ENCODE measurements at places on chromosomes 2 and 18.

DNA sequence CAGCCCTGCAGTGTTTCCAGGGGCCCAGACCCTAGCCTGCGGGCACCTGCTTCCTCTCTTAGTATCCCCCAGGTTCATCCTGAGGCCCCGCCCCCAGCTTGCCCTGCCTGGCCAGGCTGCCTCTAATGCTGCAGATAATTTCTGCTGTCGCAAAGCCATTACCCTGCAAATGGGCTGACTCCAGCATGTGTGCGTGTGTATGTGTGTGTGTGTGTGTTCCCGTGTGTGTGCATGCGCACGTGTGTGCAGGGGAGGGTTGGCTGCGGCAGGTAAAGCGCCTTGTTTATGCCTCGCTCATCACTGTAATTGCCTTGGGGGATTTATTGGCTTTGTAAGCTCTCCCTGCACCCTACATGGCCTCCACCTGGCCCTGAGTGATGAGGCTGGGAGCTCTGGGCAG lies 7.6 kb upstream of the PRSS56 start:
- DNase-seq: peak; percentile 65

- DNase-seq: no peak
Measured at GRCh38 chr2:96594691-96595152, 43.4 kb downstream of the KANSL3 start.

- DNase-seq: no peak
Measured at GRCh38 chr2:9721344-9721743, 90.5 kb upstream of the YWHAQ start.

GRCh38 chr2:173099804-173100203 lies 24.2 kb downstream of the MAP3K20 start:
- no peak for DNase-seq

DNA sequence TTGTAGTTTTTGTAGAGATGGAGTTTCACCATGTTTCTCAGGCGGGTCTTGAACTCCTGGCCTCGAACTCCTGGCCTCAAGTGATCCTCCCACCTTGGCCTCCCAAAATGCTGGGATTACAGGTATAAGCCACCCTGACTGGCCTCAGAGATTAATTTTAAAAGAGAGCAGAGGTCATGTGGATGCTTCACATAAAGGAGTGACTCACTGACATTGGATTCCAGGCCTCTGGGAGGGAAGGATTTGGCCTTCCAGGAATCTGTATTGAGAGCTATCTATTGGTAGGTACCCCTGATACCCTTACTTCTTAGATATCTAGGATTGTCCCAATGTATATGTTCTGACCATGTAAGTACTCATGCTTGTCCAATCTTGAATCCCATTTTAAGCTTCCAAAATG lies 138.4 kb downstream of the FAM161A start:
- no peak for DNase-seq

- peak; percentile 95 for DNase-seq
Measured at GRCh38 chr18:48402953-48403352, 6.2 kb downstream of the ZBTB7C start.

DNA sequence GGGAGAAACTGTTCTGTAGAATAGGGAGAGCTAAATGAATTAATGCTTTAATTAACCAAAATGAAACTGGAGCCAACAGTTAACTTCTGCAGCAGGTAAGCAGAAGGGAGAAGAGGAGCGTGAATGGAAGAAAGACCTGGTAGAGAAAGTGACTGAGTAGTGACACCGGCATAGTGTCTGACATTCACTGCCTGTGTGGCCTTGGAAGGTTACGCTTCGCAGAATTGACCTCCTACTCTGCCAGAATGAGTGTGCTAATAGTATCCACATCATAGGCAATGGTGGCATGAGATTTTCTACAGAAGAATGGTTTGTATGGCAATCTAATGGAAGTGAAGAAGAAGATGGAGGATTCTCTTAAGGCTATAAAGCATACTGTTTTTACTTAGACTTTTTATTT lies 614.4 kb downstream of the CPS1 start:
- no peak for DNase-seq

DNA sequence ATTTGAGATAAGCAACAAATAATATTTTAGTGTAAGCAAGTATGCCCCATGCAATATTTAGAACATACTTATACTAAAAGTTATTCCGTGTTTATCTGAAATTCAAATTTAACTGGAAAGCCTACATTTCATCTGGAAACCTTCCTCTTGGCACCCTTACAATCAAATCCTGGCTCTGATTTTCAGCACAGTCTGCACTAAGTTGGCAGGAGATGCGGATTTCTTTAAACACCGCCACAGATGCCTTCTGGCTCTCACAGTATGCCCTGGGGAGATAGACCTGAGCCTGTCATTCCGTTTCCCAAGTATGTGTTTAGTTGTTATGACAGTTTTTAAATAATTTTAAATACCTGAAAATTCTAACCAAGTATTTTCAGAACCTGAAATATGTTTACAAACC lies 7.3 kb upstream of the MLPH start:
- DNase-seq: peak; percentile 57

DNA sequence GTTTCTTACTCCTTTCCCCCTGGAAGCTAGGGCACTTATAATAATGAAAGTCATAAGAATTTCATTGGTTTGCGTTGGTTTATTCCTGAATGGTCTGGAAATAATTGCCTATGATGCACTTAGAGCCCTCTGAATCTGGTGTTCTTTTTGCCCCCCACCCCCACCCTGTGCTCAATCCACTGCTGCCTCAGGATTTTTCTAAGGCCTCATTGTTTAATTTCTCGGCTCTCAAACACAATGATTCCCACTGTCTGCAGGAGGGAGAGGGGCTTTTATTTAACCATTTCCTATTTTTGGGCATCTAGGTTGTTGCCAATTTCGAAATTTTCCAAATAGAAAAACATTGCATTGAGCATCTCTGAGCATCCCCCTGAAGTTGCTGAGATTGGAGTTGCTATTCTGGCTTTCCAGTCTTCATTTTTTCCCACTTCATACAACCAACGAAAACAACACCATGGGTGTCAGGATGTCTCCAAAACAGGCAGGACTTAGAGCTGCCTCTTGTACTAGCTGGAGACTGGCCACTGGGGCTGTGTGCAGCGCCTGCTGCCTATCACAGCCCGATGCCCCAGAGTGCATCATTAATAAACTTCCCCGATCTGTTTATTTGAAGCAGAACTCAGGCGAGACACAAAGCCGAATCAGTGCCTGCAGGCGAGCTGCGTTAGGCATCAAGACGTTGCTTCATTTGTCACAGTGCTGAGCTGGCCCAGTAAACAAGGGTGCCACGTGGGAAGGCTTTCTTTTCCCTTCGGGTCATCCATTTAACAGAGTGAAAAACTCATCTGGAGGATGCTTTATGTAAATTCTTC lies 1.8 kb upstream of the PCARE start:
- no peak for DNase-seq

GRCh38 chr2:240523451-240524281 lies 34.1 kb downstream of the ANKMY1 start:
- DNase-seq: no peak

GRCh38 chr2:45263147-45263546 lies 253.9 kb upstream of the SIX2 start:
- no peak for DNase-seq

DNA sequence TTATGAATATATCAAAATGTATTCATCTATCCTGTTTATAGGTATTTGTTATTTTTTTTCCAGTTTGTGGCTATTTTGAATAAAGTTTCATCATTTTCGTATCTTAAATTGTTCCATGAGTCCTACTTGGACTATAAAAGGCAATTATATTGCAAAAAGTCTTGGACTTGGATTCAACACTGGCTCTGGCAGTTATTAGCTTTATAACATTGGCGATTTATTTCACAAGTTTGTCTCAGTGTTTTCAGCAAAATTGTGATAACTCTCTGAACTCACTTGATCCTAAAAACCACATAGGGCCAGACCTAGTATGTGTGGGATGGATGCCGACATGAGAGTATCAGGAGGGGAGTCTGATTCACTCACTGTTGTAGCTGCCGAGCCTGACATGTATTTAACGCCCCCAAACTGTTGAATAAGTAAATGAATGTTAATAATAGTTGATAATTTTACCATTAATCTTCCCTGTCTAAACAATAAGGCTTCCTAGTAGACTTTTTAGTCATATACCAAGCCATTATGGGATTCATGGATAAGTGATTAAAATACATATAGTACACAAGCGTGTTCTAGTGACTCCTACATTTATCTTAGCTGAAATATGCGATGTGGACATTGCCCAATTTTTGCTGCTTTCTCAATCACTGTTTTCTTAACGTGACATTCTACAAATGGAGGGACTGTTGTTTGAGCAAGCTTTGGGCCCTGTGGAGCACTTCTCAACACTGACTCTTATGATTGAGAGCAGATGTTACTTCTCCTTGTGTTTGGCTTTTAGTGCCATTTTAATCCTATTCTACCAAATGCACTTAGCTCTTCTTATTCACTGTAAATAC lies 907.6 kb downstream of the EPHA4 start:
- DNase-seq: no peak

DNA sequence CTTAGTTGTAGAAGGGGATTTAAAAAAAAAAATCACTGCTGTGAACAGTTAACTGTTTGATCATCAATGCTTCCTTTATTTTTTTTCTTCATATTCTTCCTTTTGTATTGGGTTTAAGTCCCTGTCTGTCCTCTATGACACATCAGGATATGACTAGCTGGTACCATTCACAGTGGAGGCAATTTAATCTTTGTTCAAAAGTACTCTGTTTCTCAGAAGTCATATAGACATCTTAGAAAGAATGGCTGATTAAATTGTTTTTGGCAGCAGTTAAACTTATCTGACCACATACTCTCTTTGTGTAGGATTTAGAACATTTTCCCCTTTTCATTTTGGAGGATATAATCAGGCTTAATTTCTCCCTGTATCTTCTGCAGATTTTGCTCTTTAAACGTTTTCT lies 807.8 kb upstream of the CDH2 start:
- DNase-seq: no peak

- peak; percentile 32 for DNase-seq
Measured at GRCh38 chr2:38245114-38245641, 131.9 kb downstream of the ATL2 start.

GRCh38 chr2:133223226-133223625 lies 345.0 kb downstream of the NCKAP5 start:
- DNase-seq: no peak

DNA sequence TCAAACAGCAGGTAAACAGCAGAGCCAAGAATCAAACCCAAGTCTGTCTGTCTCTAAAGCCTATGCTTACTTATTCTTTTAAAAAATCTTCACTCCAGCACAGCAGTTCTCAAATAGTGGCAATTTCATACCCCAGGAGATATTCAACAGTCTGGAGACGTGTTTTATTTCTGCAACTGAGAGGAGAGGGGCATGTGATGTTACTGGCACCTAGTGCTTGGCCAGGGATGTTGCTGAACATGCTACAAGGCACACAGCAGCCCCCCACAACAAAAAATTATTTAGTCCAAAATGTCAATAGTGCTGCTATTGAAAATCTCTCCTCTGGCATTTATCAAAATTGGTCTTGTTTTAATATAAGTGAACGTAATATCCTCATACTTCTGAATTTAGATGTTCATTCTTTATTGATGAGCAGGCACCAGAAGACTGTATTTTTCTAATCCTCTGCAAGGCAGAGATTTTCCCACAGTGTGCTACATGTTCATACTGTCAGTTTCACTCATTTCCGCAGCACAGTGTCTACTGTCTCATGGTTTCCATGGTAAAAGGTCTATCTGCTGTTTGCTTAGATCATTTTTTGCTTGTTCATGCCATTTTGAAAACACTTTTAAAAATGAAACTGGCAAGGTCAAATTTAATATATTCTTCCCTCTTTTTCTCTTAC lies 90.5 kb downstream of the LRATD1 start:
- DNase-seq: no peak

GRCh38 chr2:47562548-47562947 lies 159.6 kb downstream of the MSH2 start:
- no peak for DNase-seq

GRCh38 chr18:46040747-46041104 lies 31.3 kb downstream of the PSTPIP2 start:
- no peak for DNase-seq

DNA sequence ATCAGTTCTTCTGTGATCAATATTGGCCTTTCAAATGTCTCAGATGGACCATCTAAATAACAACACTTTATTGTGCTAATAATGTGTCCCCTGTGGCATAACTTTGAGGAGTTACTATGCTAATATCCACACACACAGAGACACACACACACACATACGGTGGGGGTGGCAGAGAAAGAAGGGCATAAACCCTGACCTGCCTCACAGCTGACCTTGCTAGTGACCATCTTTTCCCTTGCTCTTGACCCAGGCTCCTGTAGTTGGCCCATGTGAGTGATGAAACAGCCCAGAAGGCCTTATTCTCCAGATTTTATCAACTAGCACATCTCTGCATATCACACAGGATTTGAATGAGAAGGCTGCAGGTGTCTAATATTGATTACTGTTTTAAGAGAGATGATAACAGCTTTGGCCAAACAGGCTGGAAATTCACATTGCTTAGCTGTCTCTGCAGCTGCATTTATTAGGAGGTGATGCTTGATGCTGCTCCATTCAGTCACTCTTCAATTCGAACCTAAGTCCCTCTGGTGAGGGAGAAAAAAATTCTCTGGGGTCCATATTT lies 176.4 kb downstream of the ACTR3 start:
- no peak for DNase-seq

GRCh38 chr2:167501618-167502017 lies 613.3 kb downstream of the XIRP2 start:
- no peak for DNase-seq

DNA sequence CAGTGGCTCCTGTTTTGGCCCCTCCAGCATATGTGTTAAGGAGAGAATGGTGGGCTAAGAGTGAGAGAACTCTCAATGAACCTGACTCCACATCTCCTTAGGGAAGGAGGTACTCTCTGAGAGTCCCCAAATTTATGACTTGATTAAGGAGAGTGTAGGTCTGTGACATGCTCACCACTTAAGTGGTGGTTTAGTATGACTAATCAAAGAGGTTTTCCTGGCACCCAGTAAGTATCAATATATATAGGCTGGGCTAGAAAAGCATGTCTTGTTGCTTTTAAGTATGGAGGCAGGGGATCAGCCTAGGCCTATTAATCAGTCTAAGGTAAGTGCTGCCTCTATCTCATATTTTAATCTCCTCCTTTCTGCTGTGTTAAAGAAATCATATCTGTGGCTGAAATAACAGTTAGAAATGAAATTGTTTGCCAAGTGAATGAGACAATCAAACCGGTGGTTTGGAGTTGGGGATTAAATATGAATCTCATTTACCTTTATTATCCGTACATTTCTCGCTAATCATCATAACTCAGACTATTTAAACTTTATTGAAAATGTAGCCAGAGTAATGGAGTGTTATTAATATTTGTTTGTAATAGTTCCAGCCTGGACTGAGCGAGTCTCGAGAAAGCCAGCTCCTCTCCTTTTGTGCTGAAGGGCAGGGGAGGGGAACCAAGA lies 107.7 kb upstream of the MEIS1 start:
- DNase-seq: no peak
